ENCODE measurements at places on chromosomes 11 and 22. TPM values are rescaled to one million over a fixed set of nuclear protein-coding genes. Genes with fewer than 3 reads are reported as not detected.

ME3 gene
- total RNA-seq: 18.2 TPM

LIMK2 gene
- total RNA-seq: 51.1 TPM

MS4A1 gene
- total RNA-seq: 1.1 TPM

HEPHL1 gene
- not detected for total RNA-seq

- peak; percentile 98 for DNase-seq
These were observed 71.2 kb upstream of the TBCEL start for GRCh38 chr11:120952461-120953434.

DNA sequence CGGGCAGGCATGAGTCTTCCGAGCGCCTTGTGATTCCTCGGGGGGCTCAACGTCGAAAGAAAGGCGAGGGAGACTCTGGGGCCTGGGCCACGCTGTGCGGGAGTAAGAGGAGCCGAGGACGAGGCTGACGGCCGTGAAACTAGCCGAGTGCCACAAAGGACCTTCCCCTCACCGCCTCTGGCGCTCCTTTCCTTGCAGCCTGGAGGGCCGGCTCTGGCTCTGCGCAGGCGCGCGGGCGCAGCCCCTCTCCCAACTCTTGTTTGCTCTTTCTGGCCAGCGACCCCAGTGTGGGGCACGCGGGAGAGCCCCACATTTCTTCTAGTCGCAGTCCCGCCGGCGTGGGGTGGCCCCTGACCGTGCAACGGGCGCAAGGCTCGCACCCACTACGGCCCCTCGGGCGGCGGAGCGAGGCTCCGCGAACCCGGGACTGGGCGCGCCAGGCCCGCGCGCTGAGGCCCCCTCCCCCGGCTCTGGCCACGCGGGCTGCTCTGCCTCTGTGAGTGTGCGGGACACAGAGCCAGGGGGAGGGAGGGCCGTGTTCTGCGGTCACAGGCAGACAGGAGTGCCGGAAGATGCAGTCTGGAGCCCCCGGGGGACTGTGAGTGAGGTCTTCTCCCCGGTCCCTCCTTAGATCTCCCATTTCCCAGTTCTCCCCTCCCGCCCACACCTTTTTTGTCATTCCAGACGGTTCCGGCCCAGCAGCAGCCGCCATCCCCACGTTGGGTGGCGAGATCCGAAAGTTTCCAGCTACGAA, 1.0 kb upstream of the TOB2 start:
- peak; percentile 89 for DNase-seq

DNA sequence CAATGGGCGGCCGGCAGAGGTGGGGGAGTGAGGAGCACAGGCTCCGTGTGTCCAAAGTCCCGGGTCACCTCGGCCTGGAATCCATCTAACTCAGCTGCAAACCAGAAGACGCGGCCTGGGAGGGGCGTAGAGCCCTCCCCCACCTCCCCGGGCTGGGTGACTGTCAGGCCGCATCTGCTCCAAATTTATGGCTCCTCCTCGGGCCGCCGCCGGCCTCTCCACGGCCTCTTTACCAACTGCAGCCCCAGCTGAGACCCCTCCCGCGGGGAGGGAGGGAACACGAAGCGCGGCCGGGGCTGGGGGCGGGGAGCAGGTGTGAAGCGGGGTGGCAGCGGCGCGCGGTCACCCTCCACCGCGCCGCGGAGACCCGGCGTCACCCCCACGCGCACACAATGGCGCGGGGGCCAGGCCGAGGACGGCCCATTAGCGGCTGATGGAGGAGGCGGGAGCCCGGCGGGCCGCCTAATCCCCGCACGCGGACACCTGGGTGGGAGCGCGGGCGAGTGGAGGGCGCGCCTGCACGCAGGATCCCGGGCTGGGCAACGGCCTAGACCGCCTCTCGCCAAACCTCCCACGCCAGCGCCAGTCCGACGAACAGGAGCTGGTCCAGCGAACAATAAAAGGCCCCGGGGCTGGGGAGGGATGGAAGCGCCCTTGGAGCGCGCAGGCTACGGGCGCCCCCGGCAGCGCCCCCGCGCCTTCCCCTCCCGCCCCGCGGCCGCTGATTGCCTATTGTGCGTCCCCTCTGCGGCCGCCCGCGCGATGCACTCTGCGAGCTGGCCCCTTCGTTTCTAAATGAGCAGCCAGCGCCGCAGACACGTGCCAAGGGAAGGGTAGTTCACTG, 25.9 kb upstream of the ROBO3 start:
- peak; percentile 48 for DNase-seq

DNA sequence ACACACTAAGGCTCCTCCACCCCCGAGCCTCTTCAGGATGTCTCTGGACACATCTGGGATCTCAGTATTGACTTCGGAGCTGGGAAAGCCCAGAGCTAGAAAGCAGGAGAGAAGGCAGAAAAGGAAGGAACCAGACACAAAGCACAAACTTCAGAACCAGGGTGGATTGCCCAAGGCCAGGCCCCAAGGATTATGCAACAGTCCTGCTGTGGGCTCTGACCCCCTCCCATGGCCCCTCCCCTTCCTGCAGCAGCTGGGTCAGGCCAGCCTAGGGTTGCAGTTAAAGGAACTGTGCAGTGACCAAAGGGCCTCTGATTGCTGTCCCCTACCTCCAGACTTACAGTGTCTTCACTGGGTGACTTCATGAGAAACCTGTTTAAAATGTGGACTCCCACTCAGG, 5.3 kb downstream of the KCNE3 start:
- DNase-seq: peak; percentile 28

DNA sequence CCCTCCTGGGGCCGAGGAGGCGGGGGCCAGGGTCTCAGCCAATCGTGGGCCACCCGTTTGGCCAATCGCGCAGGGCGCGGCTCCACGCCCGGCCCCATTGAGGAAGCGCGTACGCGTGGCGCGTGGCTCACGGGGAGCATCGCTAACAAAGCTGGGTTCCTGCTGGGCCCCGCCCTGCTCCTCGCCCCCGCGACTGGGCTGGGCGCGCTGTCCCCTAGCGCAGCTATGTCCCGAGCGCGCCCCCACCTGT, 614 bp upstream of the ASCL2 start:
- DNase-seq: peak; percentile 37

DNA sequence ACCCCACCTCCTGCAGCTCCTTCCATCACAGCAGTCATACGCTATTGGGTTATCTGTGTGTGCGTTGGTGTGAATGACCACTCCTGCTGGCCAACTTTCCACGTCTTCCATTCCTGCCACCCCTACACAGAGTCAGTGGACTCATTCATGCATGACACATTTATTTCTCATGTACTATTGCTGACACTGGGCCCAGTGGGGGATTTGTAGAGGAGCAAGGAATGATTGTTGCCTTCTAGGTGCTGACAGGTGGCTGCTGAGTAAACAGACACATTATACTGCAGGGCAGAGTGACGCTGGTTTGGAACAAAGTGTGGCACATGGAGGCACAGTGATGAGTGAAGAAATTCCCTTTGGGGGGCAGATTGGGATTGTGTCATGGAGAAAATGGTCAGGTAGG, 113.9 kb downstream of the CCDC81 start:
- no peak for DNase-seq

- no peak for DNase-seq
These were observed 33.8 kb downstream of the NEAT1 start for GRCh38 chr11:65456418-65456817.

Data from tongue (tissue), 3 donors.